ENCODE measurements at places on chromosomes 5 and 9.

DNA sequence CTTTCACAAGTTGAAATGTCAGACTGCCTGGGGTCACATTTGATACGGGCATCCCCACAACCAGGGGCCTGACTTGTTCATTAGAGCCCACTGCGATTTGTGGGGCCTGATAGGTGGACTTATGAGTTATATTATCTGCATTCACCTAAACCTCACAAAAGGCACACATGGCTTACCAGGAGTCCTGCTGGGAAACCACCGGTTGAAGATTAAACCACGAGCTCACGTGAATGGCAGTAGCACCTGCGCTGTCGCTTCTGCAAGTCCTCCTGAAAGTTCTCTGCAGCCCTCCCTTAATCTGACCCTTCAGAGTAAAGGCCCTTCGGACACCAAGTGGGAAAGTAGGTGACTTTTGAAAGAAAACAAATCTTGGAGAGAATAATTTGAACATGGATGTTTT lies 68.9 kb downstream of the PPIC start:
- no peak for DNase-seq

- no peak for DNase-seq
Measured at GRCh38 chr9:6230037-6230780, 14.6 kb downstream of the IL33 start.

- DNase-seq, result no peak
Measured at GRCh38 chr9:26181836-26182235, 503.6 kb upstream of the TUSC1 start.

GRCh38 chr9:107423540-107423939 lies 66.0 kb downstream of the KLF4 start:
- no peak for DNase-seq

DNA sequence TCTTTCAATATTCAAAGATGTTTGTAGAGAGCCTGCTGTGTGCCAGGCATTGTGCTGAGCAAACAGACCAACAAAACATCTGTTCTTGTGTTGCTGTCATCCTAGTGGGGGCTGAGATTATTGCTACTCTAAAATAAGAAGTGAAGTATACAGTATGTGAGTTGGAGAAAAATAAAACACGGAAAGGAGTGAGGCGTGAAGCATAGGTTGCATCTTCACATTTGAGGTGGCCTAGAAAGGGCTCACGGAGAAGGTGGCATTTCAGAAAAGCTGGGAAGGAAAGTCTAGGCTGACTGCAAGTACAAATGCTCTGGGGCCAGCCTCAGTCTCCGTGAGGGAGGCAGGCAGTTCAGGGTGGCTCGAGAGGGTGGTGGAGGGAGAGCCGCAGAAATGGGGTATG lies 80.3 kb downstream of the CSNK1A1 start:
- no peak for DNase-seq

DNA sequence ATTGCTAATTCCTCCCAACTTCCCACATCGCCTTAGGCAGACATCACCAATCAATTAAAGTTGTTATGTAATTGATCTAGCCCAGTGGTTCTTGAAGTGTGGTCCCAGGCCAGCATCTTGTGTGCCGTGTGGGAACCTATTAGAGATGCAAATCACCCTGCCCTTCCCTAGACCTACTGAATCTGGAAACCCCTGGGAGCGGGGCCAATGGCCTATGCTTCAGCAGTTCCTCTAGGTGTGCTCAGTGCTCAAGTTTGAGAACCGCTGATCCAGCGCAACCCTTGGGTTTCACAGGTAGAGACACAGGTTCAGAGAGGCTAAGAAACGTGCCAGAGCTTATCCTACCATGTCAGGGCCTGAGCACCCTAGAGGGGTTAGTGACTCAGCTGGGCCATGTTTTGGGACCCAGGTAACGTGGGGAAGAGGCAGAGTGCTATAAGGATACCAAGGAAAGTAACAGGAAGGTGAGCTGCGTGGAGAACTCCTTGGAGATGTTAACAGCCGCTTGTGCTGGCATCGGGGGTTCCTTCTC lies 4.4 kb downstream of the SLC34A1 start:
- no peak for DNase-seq

- DNase-seq, result no peak
Measured at GRCh38 chr9:87119328-87119881, 172.1 kb upstream of the GAS1 start.

DNA sequence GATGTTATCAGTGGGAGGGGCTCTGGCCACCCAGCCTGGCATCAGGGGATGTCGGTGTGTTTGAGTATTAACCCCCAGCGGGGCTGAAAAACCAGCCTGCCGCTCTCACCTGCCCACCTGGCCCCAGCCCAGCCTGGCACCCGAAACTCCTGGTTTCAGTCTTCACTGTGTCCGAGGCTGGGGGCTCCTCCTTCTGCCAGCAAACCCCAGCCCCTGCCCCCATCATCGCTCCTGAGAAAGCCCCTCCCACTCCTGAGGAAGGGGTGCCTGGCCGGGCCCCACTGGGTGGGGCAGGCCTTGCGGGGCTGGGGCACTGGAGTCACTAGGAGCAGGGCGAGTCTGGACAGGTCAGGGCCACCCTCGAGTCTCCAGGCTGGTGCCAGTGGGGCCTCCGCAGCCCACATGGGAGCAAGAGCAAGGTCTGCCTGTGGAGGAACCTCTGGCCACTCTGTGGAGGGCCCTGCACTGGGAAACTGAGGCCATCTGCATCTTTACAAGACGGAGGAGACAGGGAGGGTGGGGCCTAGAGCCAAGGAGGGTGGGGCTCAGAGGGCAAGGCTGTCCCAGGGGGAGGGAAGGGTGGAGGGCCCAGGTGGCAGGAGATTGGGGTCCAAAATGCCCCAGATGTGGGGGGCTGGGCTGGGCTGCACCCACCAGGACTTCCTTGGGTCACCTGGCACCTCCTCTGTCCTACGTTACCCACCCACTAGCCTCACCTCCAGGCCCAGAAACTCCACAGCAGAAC lies 51.5 kb upstream of the NOTCH1 start:
- no peak for DNase-seq

- peak; percentile 7 for DNase-seq
Measured at GRCh38 chr5:163439092-163439425, 1.7 kb downstream of the CCNG1 start.

- no peak for DNase-seq
Measured at GRCh38 chr9:35073279-35073612, 821 bp upstream of the VCP start.

GRCh38 chr9:9574080-9574479 lies 1038.7 kb downstream of the PTPRD start:
- no peak for DNase-seq

GRCh38 chr5:131393498-131393968 lies 129.7 kb downstream of the CDC42SE2 start:
- DNase-seq, result no peak

DNA sequence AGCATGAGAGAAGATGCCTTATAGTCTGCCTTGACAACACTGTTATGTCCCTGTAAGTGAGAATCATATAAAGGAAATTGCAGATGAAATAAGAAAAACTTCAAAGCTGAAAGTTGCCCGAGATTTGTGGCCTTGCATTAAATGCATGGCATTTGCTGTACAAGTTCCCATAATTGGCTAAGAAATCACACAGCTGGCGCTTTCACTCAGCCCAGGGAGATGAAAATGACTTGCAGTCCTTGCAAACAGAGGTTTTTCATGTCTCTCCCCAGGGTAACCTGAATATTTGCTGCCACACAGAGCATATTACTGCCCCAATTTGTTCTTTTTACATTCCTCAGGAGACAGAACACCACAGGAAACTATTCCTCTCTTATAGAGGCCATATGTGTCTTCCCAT lies 174.8 kb downstream of the FAM114A2 start:
- no peak for DNase-seq

- no peak for DNase-seq
Measured at GRCh38 chr9:15541872-15542271, 11.0 kb upstream of the CCDC171 start.

- DNase-seq, result no peak
Measured at GRCh38 chr9:93533863-93534262, 42.5 kb upstream of the PHF2 start.

Data from NCI-H524 (cell line).